Activated CD4-positive, alpha-beta T cell treated with anti-CD3 and anti-CD28 coated beads for 1 hour (primary cell): ENCODE measurements at places on chromosomes 7 and 10.

GRCh38 chr10:10819206-10819856 is 198.3 kb upstream of the CELF2 start:
- no peak for DNase-seq

DNA sequence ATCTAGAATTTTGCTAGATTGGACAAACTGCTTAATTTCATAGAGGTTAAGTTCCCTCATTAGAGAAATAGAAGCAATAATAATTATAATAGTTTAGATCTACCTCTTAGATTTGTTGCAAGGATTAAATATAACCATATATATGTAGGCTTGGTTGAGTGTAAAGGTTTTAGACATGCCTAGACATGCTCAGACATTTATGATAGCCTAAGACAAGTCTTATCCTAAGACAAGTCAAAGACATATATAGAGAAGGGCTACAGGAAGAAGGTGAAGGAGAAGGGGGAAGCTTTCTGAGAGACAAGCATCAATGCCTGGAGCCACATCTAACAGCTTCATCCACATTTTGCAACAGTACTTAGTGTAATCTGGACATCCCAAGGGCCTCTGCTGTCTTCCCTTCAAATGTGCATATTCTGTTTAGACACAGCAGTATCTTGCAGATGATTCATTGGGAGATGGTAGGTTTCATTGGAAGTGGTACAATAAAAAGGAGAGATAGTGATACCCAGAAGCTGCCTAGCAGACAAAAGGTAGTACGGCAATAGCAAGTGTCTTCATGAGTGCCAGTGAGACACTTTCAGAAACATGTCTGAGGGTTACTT is 146.5 kb downstream of the HGF start:
- DNase-seq = no peak

GRCh38 chr7:25619963-25620799 is 391.9 kb upstream of the NPVF start:
- DNase-seq = no peak

- DNase-seq = no peak
Measured at GRCh38 chr10:126663328-126663727, 7.2 kb downstream of the C10orf90 start.

DNA sequence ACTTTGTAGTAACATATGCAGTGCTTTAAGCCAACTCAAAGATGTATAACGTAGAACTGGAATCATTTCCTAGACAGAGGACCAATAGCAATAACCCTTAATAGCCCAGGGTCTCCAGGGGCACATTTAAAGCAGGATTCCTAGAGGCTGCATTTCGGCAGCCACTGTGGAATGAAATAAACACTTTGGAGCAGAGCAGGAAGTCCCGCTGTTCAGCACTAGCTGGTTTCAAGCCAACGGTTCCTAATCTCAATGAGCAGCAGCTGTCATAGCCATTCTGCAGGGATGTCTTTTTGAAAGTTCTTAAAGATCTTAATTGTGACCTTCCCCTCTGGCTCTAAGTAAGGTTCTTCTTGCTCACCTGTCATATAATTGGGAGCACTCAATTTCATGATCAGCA is 18.4 kb upstream of the MACROH2A2 start:
- no peak for DNase-seq

GRCh38 chr7:74387606-74388005 is 66.1 kb upstream of the GTF2IRD1 start:
- no peak for DNase-seq

DNA sequence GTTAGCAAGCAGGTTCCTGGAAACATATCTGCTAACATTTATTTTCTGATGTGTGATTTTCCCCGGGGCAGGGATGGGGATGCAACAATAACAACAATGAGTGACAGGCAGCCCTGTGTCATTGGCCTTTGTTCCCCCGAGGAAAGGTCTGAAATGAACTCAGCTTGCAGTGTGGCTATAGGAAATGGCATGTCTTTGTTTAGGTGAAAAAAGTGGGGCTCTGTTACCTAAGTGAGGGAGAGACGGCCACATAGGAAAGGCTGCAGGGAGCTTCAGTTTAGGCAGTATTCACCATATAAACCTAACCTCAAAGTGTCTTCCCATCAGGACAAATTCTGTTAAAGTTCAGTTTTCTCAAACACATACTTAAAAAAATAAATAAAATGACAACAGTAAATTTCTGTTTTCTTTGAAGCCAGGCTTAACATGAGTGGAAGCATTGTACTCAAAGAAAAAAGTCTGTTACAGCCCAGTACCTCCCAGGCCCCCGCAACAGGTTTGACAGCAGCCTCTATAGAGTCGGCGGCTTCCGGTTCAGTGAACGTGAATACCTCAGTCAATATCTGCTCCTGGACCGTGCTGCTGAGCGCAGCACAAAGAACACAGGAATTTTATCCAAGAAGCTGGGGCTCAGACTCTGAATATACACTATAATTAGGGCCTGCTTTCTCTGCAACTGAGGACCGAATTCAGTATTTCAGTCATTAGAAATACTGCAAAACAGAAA is 168.3 kb downstream of the GLI3 start:
- DNase-seq = no peak

GRCh38 chr10:61164458-61165160 is 220.6 kb upstream of the RHOBTB1 start:
- no peak for DNase-seq
